ENCODE measurements at places on chromosomes 6 and 20.

DNA sequence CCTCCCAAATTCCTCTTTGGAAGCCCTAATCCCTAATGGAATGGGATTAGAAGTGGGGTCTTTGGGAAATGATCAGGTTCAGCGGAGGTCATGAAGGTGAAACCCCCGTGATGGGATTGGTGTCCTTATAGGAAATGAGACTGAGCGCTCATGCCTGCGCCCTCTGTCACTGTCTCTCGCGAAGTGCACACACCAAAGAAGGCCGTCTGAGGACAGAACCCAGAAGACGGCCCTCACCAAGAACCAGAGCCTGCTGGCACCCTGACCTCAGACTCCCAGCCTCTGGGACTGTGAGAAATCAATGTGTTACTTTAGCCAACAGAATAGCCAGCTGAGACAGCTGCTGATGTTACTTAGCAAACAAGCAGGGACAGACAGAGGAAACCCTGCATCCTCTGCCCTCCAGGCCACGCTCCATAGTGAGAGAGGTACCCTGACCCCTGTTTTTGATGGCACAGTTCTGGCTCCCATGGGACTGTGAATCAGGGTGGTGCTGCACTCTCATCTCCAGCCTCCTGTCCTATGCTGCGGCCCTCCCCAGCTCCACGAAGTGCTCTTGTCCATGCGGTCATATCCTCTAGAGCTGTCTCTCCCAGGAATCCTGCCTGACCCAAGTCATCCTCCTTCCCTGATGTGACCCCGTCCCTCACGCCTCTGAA lies 369.3 kb downstream of the ZFAND3 start:
- DNase-seq = no peak

- peak; percentile 86 for DNase-seq
Measured at GRCh38 chr6:89313006-89313405, 2.1 kb downstream of the GABRR2 start.

GRCh38 chr6:110338820-110339470 lies 19.2 kb downstream of the METTL24 start:
- DNase-seq = peak; percentile 48

DNA sequence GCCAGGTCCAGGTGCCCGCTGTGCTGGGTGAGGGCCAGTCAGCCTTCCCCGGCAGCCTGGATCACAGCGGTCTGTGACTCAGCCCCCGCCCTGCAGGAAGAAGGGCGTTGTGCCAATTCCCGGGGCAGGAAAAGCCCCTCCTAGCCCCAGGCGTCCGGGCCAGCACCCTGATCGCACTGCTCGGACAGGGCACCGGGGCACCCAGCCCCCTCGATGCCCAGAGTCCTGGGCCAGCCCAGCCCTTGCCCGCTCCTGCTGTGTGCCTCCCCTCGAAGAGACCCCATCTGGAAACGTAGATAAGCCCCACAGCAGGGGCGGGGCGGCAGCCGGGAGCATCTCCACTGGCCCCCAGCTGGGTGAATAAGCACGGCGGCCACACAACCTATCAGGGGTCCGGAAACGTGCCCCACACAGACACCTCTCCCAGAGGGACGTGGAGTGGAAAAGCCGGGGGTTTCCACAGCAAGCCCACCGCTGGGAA lies 9.9 kb downstream of the LAMA5 start:
- peak; percentile 75 for DNase-seq

DNA sequence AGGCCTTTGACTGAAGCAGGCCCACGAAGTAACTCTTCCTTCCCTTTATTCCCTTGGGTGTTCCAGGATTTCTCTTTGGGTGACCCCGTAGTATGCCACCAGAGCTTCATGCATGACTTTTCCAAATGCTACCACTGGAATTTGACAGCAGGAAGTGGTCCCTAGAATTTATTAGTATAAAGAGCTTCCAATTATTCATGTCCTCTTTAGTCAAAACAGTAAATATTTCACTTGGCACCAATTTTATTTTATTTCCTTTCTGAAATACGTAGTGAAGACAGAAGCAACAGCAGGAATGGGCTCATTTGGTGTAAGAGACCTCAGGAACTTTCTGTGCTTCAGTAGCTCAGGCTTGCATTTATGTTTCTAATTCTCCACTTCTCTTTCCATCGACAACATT lies 151.3 kb downstream of the LCA5 start:
- DNase-seq = no peak

GRCh38 chr6:126268092-126268491 lies 71.8 kb upstream of the CENPW start:
- no peak for DNase-seq

All from GM03348 (cell line).